H7 (cell line): ENCODE measurements at places on chromosomes 6 and 20.
A peak's percentile ranks its signal among the peaks of the same experiment; 100 is the strongest.

- no peak for DNase-seq
Observed at GRCh38 chr20:19658137-19658536, 99.9 kb upstream of the RIN2 start.

DNA sequence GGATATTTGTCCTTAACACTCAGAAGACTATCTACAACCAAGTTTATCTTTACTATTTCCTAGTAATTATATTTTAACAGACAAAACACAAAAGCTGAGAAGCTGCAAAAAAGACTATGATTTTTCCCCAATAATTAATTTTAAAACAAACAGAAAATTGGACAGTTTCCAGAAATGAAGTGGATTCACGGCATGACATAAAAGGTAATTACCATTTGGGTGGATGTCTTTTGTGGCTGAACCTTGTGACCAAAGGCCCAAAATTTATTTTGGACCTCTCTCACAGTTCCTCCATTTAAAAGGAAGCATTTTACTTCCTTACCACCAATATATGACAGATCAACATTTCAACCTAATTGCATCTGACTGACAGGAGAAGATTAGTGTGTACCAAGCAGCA is 90.2 kb downstream of the GMDS start:
- no peak for DNase-seq

- no peak for DNase-seq
Observed at GRCh38 chr6:129908356-129908755, 47.2 kb upstream of the TMEM244 start.

- DNase-seq = peak; percentile 97
Observed at GRCh38 chr6:157021993-157022740, 245.0 kb downstream of the ARID1B start.

GRCh38 chr20:21246161-21246560 is 57.0 kb upstream of the XRN2 start:
- no peak for DNase-seq

GRCh38 chr20:25019381-25020155 is 27.0 kb upstream of the APMAP start:
- DNase-seq = no peak

DNA sequence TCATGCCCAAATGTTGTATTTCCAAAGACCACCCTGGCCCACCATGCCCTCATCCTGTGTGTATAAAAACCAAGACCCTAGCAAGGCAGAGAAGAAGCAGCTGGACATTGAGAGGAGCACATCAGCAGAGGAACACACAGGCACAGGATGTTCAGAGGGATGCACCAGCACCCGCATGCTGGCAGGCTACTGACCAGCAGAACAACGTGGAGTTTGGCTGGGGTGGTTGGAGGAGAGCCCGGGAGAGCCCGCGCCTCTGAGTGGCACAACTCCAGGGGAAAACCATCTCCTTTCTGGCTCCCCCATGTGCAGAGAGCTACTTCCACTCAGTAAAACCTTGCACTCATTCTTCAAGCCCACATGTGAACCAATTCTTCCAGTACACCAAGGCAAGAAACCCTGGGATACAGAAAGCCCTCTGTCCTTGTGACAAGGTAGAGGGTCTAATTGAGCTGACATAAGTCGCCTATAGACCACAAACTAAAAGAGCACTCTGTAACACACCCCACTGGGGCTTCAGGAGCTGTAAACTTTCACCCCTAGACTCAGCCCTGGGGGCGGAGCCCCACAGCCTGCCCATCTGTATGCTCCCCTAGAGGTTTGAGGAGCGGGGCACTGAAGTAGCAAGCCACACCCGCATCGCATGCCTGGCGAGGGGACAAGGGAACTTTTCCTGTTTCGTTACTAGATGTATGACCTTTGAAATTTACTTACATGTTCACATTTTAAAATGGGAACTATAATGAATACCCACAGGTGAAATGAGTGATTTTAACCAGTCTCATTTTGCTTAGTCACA is 831.5 kb upstream of the CITED2 start:
- no peak for DNase-seq

- DNase-seq = no peak
Observed at GRCh38 chr6:141123049-141123448, 1009.7 kb upstream of the GJE1 start.

DNA sequence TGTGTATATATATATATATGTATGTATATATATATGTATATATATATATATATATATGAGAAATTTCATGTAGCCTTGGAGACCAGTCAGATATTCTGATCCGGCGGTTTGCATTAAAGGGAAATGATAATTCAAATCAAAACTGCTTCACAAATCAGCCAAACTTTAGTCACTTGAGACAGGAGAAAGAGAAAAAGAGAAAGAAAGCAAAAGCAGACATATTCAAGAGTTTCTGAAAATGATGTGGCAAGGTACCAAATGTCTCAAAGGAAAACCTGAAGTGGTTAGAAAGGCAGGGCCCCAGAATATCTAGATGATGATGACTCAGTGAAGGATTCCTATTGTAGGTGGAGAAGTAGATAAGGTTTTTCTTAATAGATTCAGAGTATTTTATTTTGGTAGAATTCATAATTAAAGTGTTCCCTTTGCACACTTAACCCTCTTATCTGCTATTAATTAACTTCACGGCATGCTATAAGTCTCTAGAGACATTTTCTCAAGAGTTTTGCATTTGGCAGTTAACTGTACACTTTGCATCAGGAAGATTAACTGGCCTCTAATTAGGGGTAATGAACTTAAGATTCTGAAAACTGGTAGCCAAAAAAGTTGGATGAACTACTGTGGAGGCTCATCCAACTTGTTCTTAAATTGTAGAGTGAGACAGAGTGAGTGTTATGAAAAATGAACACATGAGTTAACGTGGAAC is 50.1 kb upstream of the ASF1A start:
- no peak for DNase-seq
